HepG2 (cell line): ENCODE measurements at places on chromosomes 11 and 22. TPM values are rescaled to one million over a fixed set of nuclear protein-coding genes. Genes with fewer than 3 reads are reported as not detected.
A peak's percentile ranks its signal among the peaks of the same experiment; 100 is the strongest.

RPLP2 gene
- total RNA-seq: 2,049 and 2,106 TPM in 2 replicates

DNA sequence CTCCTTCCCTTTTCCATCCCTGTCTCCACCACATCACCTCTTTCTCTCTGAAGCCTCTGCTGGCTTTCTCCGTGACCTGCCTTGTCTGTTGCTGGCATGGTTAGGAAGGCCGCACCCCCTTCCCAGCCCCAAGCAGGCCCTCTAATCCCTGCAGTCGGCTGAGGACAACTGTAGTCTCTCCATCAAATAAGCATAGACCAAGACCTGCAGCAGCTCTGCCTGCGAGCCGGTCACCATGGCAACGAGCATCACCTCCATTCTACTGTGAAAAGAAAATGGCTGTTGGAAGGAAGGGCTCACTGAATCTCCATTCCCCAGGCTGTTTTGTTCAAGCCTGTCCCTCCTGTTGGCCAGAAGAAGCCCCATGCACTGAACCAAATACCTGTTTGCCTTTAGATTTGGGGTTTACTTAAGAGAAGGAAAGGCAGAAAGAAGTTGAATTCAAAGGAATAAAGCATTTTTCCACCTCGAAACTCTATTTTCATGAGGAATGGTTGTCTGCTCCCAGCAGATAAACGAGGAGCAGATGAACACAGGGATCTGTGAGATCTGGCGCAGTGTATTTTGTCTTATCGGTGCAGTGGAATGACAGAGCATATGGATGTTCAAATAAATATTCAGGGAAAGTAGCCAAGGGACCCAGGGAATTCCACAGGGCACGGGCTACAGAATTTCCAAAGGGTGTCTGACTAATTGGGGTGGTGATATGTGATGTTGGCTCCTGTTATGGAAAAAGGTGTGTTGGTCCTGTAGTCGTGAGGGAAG, 113.1 kb upstream of the TTC12 start:
- no peak for DNase-seq

DNA sequence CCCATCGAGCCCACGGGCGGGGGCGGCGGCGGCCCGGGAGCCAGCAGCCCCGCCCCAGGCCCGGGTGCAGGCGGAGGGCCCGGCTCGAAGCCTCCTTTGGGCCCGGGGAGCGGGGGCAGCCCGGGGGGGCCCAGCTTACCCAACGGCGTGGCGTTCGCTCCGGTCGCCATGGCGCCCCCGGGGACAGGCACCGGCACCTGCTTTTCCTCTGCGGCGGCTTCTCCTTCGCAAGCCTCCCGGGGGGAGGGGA, 194 bp downstream of the SF1 start:
- no peak for DNase-seq

GRCh38 chr22:50403701-50404101, 60.6 kb downstream of the PPP6R2 start:
- no peak for DNase-seq

VPREB1 gene
- not detected in 2 replicates for total RNA-seq

- DNase-seq: no peak
Observed at GRCh38 chr11:57153448-57153847, 28.3 kb upstream of the LRRC55 start.

- DNase-seq: no peak
Observed at GRCh38 chr11:64000026-64000739, 13.9 kb downstream of the OTUB1 start.

ADAMTS15 gene
- 0.02 TPM in 1 of 2 replicates, not detected in the other for total RNA-seq

- no peak for DNase-seq
Observed at GRCh38 chr11:78400116-78400515, 17.5 kb downstream of the GAB2 start.

LUZP2 gene
- total RNA-seq: not detected in 2 replicates

DNA sequence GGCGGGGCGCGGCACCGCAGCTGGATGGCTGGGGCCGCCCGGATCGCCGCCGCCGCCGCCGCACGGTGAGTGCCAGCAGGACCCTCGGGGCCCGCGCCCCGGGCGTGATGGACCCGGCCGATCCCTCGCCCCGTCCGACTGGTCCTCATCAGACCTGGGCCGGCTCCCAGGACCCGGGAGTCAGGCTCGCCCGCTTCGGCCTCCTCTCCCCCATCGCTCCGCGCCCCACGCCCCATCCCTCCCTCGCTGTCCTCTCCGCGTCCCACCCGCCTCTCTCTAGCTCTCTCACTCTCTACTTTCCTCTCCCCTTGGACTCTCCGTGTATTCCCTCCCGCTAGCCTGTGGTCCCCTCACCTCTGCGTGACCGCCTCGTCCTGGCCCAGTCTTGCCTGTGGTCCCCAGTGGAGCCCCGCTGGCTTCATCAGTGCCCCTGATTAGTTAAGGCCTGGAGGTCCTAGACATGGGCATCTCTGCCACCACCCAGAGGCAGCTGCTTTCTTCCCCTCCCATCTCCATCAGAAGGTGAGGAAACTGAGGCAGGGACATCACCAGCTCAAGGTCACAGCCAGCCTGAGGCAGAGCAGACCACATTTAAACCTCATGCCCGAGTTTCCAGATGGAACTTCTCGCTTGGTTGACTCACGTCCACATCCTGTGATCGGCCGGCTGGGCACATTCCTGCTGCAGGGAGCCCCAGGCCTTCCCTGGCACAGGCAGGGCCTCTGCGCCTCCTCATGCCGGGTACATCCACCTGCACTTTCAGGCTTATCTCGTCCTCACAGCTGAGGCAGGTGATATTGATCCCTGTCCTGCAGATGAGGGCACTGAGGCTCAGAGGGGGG, 429 bp downstream of the SLC39A13 start:
- DNase-seq: no peak

DNA sequence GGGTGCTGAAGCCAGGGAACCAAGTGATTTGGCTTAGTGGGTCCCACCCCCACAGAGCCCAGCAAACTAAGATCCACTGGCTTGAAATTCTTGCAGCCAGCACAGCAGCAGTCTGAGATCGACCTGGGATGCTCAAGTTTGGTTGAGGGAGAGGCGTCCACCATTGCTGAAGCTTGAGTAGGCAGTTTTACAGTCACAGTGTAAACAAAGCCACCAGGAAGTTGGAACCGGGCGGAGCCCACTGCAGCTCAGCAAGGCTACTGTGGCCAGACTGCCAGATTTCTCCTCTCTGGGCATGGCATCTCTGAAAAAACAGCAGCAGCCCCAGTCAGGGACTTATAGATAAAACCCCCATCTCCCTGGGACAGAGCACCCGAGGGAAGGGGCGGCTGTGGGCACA, 424.1 kb upstream of the TENM4 start:
- no peak for DNase-seq

TAF10 gene
- 51.0 and 71.3 TPM in 2 replicates for total RNA-seq

PRR33 gene
- not detected in 2 replicates for total RNA-seq

SMCO4 gene
- 26.8 and 28.5 TPM in 2 replicates for total RNA-seq

- peak; percentile 32 for DNase-seq
Observed at GRCh38 chr11:118321386-118322082, 17.0 kb downstream of the CD3E start.

APLP2 gene
- 154 and 315 TPM in 2 replicates for total RNA-seq

DNA sequence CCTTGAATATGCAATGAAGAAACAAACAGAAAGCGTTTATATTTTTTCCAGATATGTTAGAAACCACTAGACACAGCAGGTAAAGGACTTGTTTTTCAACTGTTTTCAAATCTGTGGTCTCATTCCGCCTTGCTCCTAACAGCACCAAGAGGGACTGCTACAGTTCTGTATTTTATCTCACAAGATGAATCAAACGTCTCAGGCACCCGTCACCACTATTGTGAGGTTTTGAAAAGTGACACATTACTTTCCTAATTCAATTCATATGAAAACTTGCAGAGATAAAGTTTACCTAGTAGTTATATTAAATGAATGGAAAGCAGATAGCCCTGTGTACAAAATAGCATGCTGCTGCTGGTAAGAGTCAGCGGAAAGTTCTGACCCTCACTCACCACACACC, 386.3 kb downstream of the ETS1 start:
- DNase-seq: no peak

- DNase-seq: peak; percentile 24
Observed at GRCh38 chr11:123654566-123655081, at the start of gene SCN3B. SCN3B (minus strand) TSS chr11:123654624; CDS start chr11:123653801, 823 bp downstream.

SYT8 gene
- 0.60 TPM in 1 of 2 replicates, not detected in the other for total RNA-seq

SLC25A18 gene
- total RNA-seq: 0.75 and 0.86 TPM in 2 replicates

CCDC116 gene
- total RNA-seq: 0.33 TPM in 1 of 2 replicates, not detected in the other

- no peak for DNase-seq
Observed at GRCh38 chr22:23772649-23773473, at the start of gene MMP11. MMP11 (plus strand) TSS chr22:23772849; CDS start chr22:23772871, 22 bp downstream.

TRIM29 gene
- 0.84 and 0.86 TPM in 2 replicates for total RNA-seq

GRCh38 chr11:11407763-11408084, 54.7 kb upstream of the CSNK2A3 start:
- no peak for DNase-seq

DNA sequence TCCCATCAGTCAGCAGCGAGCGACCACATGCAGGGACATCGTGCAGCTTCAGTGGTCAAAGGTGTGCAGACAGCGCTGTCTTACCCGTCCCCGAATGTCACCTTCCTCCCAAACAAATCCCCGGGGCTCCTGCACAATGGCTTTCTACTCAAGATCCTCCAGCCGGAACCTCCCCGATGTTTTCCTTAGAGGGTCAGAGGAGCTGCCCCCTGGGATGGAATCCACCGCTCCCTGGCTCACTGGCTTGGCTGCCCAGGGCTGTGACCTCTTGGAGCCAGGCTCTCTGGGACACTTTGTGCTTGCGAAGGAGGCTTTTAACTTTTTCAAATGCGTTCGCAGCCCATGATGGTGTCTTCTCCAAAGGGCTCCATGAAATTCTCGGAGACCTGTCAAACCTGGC, 17.3 kb upstream of the FGF19 start:
- DNase-seq: no peak

MYO7A gene
- total RNA-seq: 3.6 and 7.5 TPM in 2 replicates

- no peak for DNase-seq
Observed at GRCh38 chr11:45161252-45162063, 15.0 kb downstream of the PRDM11 start.

- no peak for DNase-seq
Observed at GRCh38 chr11:67366961-67367760, 6.2 kb downstream of the CLCF1 start.

SLC22A8 gene
- total RNA-seq: 0.04 TPM in 1 of 2 replicates, not detected in the other

PACSIN3 gene
- total RNA-seq: 86.4 and 93.3 TPM in 2 replicates

GRCh38 chr22:29663180-29663821, 56.5 kb upstream of the CABP7 start:
- no peak for DNase-seq

CHRNA10 gene
- 0.27 and 0.71 TPM in 2 replicates for total RNA-seq

CD3D gene
- total RNA-seq: 0.25 and 0.66 TPM in 2 replicates

- DNase-seq: no peak
Observed at GRCh38 chr11:23755076-23755475, 741.8 kb upstream of the LUZP2 start.

FADS2 gene
- total RNA-seq: 54.7 and 124 TPM in 2 replicates

DNA sequence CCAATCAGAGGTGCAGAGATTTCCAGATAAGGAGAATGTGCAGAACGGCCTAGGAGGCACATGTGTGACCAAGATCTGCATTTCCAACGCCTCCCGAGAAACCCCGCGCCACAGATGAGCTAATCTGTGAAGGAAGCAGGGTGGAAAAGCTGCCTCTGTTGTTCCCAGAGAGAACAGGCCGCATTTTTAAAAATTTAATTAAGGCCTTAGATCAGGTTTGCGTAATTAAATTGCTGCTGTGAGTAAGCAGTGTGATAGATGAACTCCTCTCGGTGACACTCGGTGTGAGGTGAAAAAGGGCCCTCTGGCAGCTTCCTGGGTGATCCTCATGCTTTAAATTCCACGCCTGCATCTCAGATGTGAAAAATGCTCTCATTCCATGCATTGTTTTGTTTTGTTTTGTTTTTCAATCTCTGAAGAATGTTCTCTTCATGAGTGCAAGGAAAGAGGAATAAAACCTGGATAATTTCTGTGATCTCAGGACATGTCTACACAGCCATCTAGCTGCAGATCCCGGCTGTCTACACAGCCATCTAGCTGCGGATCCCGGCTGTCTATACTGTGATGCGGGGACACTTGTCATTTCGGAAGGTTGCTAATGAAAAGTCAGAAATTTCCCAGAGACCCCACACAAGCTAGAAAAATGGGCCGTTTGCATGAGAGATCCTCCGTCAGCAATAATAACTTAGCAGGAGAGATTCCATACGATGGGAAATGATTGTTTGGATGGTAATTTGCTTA, 1398.9 kb downstream of the BRD1 start:
- no peak for DNase-seq

DNA sequence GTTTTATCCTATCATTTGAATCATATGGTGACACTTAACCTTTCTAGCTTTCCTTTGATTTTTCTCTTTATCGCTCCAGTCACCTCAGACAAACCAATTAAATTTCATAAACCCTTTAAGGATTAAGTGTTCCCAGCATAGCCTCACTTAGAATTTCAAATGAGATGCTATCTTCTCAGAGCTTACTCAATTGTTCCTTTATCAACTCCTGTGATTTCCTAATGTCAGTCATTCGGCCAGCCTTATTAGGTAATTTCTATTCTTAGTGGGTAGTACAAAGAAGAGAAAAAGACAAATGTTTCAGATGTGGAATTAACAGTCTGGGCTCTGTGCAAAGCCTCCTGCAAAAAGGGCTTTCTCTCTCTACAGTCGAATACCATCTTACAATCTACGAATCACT, 77.1 kb upstream of the CCDC90B start:
- no peak for DNase-seq

MS4A8 gene
- total RNA-seq: not detected in 2 replicates

- DNase-seq: no peak
Observed at GRCh38 chr11:126538071-126538470, 182.6 kb downstream of the ST3GAL4 start.

NRXN2 gene
- total RNA-seq: not detected in 2 replicates

- DNase-seq: no peak
Observed at GRCh38 chr11:69280994-69281393, 13.0 kb upstream of the MYEOV start.

DNA sequence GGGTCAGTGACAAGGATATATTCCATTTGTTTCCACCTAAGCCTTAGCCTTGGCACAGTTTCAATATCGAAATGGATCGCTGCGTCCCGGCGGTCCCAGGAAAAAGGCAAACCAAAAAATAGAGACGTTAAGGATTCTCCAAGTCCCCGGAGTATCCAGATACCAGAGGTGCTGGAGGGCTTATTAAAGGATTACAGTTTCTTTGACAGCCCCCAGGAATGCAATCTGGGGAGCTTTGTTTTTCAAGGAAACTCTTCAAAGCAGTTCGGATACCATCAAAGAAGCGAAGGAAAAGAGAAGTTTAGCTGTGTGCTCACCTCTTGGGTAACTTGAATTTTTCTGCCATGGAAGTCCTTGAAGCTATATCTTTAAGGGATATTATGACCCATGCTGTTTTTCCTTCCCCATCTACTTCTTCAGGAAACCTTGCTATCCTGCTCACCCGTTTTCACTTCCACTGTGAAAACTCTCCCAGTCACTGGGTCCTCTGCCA, 600 bp upstream of the GPR83 start:
- DNase-seq: no peak

GRCh38 chr11:15418921-15419320, 304.2 kb downstream of the INSC start:
- DNase-seq: no peak

DNA sequence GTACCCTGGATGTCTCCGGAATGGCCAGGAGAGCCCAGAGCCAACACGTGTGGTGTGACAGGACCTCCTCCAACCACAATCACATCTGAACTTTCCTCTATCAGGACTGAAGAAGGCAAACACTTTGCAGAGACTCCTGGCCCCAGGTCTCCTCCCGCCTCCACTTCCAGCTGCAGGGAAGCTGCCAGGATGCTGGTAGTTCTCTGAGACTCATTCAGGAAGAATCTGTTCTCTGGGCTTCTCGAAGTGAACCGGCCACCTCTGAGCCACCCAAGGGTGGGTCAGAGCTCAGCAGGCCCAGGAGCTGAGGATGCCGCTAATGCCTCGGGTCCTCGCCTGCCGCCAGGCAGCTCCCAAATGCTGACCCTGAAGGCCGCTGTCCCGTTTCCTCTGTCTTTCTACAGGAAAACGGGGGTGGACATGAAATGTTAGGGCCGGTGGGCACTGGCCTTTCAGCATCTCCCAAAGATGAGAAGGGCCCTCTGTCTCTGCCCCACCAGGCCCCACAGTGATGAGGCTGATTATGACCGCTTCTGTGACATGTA, 789.9 kb downstream of the BRD1 start:
- DNase-seq: no peak
